ENCODE measurements at places on chromosomes 1 and 21.

GRCh38 chr1:156464335-156464734, 36.2 kb downstream of the MEF2D start:
- DNase-seq: no peak

DNA sequence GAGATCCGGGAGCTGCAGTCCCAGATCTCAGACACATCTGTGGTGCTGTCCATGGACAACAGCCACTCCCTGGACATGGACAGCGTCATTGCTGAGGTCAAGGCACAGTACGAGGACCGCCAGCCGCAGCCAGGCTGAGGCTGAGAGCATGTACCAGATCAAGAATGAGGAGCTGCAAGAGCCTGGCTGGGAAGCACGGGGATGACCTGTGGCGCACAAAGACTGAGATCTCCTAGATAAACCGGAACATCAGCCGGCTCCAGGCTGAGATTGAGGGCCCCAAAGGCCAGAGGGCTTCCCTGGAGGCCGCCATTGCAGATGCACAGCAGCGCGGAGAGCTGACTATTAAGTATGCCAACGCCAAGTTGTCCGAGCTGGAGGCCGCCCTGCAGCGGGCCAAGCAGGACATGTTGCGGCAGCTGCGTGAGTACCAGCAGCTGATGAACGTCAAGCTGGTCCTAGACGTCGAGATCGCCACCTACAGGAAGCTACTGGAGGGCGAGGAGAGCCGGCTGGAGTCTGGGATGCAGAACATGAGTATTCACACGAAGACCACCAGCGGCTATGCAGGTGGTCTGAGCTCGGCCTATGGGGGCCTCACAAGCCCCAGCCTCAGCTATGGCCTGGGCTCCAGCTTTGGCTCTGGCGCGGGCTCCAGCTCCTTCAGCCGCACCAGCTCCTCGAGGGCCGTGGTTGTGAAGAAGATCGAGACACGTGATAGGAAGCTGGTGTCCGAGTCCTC, 25.5 kb downstream of the ETV3L start:
- DNase-seq: peak; percentile 54

GRCh38 chr1:183898001-183898396, 93.1 kb downstream of the RGL1 start:
- no peak for DNase-seq

GRCh38 chr21:31720330-31720729, 11.6 kb downstream of the SCAF4 start:
- no peak for DNase-seq

DNA sequence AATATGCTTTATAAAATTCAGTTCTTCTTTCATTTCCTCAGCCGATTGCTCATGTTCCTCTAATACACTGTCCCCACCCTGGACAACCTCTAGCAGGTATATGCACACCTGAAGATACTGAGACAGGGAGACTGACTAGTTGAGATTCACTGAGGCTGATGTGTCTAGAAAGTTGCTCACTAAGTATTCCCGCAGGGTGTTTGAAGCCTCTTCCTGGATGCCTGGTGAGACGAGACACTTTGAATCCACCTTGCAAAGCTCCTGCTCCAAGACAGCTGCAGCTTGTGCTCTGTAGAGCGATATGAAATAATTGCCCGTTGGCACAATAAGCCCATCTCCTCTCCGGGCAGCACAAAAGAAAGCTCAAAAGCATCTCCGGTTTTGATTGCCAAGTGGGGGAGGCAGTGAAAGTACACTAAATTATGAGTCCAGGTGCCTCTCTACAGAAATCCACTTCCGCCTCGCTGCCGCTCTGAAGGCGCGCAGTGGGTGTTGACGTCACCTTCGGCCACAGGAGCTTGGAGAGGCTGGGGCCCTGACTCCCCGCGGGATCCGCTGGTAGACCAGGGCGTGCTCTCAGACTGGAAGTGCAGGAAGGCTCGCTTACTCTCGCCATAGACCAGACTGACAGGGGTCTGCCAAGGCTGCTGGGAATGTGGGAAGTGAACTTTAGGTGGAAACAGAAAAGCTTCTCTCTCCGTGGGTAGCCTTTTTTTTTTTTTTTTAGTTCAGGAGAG, 46.3 kb downstream of the GPA33 start:
- peak; percentile 88 for DNase-seq

- DNase-seq: no peak
Observed at GRCh38 chr1:164628772-164629171, 69.8 kb downstream of the PBX1 start.

DNA sequence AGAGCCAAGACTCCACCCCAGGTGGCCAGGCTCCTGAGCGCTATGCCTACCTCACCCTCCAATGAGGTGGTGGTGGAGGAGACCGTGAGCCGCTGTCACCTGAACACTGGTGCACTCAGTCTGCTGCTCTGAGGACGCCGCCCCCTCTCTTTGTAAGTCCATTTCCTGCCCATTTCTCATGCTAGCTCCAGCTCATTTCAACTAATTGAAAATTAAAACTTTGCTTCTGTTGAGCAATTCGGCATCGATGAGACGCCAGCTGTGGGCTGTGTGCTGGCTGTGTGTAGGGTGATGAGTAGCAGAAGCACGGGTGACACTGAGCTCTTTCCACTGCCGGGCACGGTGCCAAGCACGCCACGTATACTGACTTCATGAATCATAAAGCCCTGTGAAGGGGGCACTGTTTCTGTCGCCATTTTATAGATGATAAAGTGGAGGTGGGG, 11.2 kb downstream of the TNFRSF1B start:
- peak; percentile 97 for DNase-seq

DNA sequence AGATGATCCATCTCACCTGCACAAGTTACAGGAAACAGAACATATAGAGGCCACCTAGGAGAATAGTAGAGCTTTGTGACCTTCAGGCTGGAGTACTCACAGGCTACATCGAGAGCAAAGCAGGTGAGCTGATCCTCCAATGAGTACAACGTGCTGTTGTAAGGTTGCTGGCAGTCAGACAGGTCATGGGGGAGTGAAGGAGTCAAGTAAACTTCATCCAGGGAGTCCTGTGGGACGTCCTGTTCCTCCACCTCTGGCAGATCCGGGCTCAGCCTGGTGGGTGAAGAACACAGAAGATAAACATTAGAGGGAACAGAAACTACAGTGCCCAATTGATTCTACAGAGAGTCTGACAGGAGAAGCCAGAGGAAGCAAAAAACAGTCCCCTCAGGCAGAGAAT, 62.5 kb downstream of the PRKAB2 start:
- DNase-seq: no peak

DNA sequence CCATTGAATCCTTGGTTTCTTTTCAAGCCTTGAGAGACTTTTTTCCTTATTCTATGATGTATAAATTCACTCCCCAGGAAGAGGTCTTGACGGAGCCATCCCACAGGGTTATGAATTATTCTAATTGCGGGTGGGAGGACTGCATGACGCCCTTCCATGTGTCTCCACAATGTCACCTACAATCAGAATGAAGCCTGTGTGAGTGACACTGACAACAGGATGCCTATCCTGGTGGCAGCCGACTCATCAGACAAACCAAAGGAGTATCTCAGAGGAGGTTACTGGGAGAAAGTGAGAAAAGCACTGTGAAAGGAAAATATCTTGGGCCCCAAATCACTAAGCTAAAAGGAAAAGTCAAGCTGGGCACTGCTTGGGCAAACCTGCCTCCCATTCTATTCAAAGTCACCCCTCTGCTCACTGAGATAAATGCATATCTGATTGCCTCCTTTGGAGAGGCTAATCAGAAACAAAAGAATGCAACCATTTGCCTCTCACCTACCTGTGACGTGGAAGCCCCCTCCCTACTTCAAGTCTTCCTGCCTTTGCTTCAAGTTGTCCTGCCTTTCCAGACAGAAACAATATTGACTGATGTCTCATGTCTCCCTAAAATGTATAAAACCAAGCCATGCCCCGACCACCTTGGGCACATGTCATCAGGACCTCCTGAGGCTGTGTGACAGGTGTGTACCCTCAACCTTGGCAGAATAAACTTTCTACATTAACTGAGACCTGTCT, 98.4 kb downstream of the SMYD2 start:
- no peak for DNase-seq

GRCh38 chr1:165747632-165748447, 20.8 kb downstream of the TMCO1 start:
- no peak for DNase-seq

- no peak for DNase-seq
Observed at GRCh38 chr21:44047996-44048560, 36.0 kb downstream of the TRAPPC10 start.

- DNase-seq: no peak
Observed at GRCh38 chr1:156001662-156002171, 19.0 kb downstream of the SSR2 start.

GRCh38 chr1:186308264-186309060, 66.6 kb downstream of the TPR start:
- DNase-seq: no peak

DNA sequence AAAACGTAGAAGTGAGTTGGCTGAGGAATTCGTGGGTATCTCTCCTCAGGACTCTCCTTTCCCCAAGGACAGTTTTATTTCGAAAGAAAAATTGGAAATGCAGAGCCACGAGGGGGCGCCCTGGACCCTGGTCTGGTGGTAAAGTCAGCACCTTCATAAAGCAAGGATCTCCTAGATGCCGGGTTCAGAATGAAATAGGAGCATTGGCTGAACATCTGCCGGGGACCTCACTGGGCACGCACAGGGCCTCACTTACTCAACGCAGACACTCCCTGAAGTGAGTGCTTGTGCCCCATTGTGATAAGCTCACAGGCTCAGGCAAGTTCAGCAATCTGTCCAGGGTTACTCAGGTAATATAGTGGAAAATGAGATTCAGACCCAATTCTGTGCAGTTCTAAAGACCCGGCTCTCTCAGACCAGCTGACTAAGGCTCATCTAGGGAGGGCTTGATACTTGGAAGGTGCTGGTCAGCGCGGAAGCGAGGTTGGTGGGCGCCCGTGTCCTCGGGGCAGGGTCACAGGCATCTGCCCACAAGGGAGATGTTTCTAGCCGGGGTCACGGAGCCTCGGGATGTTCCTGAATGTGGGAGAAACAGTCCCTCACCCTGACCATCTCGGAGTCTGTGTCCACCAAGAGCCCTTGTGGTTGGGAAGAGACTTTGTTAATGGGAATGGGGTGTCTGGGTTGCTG, 55.7 kb upstream of the ETV3 start:
- peak; percentile 74 for DNase-seq

DNA sequence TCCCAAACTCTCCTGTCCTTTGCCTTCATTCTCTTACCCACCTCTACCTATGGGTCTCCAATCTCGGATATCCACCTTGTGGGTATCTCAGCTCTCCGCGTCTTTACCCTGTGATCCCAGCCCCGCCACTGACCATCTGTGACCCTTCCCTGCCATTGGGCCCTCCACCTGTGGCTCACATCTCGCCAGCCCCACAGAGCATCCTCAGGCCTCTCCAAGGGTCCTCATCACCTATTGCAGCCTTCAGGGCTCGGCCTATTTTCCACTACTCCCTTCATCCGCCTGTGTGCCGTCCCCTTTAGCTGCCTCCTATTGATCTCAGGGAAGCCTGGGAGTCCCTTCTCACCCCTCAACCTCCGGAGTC, 11.1 kb downstream of the BCAN start:
- no peak for DNase-seq

GRCh38 chr1:186977266-186977957, 148.7 kb downstream of the PLA2G4A start:
- no peak for DNase-seq

DNA sequence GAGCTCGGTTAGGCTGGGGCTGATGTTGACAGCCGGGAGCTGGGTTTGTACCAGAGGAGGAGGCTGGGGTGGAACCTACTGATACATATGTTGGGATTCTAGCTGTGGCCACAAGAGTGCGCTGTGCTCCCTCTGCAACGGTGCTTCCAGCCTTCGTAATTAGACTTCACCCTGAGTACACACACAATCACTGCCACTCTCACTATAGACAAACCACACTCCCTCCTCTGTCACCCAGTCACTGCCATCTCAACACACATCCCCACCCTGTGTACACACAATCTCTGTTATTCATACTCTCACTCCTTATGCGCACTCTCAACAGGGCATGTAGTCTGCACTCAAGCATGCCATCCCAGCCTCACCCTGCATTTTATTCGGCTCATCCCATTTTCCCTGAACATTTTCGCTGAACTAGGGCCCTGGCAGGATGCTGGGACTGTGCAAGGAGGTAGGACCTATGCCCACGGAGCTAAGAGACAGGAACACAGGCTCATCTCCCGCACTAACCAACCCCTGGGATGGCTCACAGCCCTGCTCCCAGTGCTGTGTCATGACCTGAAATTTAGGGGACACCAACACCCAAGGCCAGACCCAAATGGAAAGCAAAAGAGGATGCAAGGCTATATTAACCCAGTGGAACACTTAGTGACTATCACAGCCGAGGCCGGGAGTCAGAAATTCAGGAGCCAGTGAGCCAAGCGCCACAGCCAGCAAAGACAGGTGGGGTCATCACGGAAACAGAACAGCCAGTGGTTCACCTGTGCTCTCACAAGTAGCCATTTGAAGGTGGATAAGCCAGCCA, 5.7 kb downstream of the GJB3 start:
- peak; percentile 80 for DNase-seq

- DNase-seq: peak; percentile 63
Observed at GRCh38 chr1:178724728-178725465, at the start of gene RALGPS2. RALGPS2 (plus strand) TSS chr1:178725244; CDS start chr1:178776765, 51,521 bp downstream.

GRCh38 chr21:22225299-22225698, 1227.1 kb downstream of the NCAM2 start:
- DNase-seq: no peak

GRCh38 chr1:171904778-171905450, 63.6 kb downstream of the DNM3 start:
- DNase-seq: no peak

GRCh38 chr1:245154429-245155271, at the start of gene KIF26B:
KIF26B (plus strand) TSS chr1:245154985; CDS start chr1:245155425, 440 bp downstream.
- DNase-seq: peak; percentile 57

GRCh38 chr1:80158266-80158665, 1151.7 kb upstream of the ADGRL4 start:
- no peak for DNase-seq

DNA sequence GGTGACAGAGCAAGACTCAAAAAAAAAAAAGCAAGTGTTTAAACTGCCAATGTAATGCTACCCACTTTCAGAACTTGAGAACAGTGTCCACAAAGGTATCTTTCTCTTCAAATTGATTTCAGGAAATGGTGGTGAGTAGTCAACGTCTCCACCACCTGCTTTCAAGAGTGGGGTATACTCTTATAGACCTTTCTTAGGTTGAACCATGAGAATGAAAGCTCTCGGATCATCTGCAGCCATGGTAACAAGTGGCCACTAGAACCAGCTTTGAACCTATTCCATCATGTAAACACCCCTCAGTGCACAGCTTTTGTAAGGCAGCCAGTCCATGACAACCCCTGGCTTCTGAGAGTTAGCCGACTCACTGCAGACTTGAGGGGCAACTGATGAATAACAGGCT, 107.4 kb downstream of the NTPCR start:
- no peak for DNase-seq
